T-helper 22 cell (primary cell): ENCODE measurements at places on chromosomes 12 and 14.

- DNase-seq = no peak
Observed at GRCh38 chr12:130920723-130921381, 32.9 kb upstream of the ADGRD1 start.

- peak; percentile 66 for DNase-seq
Observed at GRCh38 chr12:6336889-6337853, 4.7 kb downstream of the TNFRSF1A start.

- no peak for DNase-seq
Observed at GRCh38 chr14:97277711-97278110, 480.5 kb downstream of the VRK1 start.

DNA sequence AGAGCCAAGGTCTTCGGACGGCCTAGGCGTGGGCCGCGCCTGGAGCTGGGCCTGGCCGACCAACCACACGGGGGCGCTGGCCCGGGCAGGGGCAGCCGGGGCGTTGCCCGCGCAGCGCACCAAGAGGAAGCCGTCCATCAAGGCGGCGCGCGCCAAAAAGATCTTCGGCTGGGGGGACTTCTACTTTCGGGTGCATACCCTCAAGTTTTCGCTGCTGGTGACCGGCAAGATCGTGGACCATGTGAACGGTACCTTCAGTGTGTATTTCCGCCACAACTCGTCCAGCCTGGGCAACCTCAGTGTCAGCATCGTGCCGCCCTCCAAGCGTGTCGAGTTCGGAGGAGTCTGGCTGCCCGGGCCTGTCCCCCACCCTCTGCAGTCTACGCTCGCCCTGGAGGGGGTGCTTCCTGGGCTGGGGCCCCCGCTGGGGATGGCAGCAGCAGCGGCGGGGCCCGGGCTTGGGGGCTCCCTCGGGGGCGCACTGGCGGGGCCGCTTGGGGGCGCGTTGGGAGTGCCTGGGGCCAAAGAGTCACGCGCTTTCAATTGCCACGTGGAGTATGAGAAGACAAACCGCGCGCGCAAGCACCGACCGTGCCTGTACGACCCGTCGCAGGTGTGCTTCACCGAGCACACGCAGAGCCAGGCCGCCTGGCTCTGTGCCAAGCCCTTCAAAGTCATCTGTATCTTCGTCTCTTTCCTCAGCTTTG is 4.4 kb upstream of the SHMT2 start:
- DNase-seq = peak; percentile 25

DNA sequence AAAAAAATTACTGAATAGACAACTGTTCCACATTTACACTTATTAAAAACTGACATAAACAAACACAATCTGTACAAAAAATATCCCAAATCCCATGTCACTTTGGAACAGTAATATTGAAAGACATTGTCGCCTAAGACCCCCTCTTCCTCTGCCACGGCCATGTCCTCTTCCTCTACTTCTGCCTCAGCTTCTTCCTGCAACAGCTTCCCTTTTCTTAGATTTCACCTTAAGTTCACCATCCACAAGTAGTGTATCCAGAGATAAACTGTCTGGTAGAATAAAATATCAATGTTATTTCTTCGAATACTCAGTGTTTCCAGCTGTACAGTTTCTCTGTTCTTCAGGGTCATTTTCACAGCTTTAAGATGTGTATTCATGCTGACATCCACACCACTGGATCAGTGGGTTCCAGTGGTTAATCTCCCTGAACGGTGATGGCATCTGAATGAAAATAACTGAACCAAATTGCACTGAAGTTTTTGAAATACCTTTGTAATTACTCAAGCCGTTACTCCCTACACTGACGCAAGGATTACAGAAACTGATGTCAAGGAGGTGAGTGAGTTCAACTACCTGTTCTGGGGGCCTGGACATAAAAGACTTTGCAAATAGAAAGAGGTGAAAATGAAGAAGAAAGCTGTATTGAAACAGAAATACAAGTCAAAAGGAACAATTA is 208.5 kb downstream of the C12orf50 start:
- DNase-seq = no peak

DNA sequence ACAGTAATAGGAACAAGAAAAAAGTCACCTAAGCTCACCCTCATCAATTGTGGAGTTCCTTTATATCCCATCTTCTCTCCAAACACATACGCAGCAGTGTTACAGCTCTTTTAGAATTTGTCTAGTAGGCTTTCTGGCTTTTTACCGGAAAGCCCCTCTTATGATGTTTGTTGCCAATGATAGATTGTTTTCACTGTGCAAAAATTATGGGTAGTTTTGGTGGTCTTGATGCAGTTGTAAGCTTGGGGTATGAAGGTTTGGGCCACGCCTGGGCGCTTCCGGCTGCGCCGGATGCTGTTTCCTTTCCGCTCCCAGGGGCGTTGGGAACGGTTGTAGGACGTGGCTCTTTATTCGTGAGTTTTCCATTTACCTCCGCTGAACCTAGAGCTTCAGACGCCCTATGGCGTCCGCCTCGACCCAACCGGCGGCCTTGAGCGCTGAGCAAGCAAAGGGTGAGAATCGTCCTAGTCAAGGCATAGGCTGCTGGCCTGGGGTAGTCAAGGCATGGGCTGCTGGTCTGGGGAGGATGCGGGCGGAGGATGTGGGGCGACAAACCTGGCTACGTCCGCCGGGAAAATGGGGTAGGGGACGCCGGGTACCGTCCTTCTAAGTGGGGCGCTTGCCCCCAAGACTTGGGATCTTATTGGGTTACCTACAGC is at the start of the genes C12orf57 and RNU7-1:
TSS of gene C12orf57 (plus strand) at position 301 of the 659 bp plus-strand sequence. CDS start at position 401, 100 bp downstream.
TSS of gene RNU7-1 (plus strand) at position 95 of the 659 bp plus-strand sequence.
- DNase-seq = peak; percentile 56

- no peak for DNase-seq
Observed at GRCh38 chr14:95237958-95238340, 80.6 kb upstream of the DICER1 start.

DNA sequence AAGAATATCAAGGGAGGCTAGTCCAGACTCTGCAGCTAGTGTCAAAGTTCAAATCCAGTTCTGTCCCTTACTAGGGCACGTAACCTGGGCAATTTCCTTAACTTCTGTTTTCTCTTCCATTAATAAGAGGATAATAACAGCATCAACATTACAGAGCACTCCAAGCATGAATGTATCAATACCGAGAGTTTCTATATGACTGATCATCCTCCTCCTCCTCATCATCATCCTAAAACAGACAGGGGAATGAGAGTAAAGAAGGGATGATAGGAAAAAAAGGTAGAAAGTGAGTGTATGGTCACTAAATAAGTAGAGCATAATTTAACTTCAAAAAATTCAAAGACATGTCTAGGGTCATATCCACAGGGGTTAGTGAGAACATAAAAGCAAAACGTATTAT is 171.4 kb downstream of the NDUFA12 start:
- DNase-seq = no peak

- no peak for DNase-seq
Observed at GRCh38 chr12:58750484-58750883, 169.8 kb downstream of the LRIG3 start.

DNA sequence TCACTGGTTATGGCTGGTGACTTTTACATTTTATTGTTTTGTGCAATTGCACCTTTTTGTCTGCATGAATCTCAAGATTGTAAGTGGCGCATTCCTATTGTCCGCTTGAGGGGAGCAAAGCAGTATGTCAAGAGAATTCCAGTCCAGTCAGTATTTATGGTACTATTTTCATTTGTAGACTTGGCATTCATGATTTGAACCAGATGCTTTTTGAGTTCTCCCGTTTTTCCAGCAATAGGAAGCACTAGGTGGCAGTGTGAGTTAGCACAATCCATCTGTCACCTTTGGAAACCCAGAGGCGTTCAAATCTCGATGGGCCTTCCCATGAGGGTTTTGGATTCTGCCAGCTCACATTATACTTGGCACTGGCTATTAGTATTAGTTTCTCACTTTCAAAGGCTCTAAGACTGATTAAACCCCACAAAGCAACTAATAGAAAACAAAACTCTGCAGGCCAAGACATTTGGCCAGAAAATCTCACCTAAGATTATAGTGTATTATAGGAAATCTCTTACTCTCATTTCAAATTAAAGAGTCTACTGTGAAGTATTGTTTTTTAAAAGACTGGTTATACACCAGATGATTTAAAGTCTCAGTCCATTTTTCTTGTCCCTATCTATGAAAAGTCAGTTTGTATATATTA is 2.2 kb downstream of the DACT1 start:
- DNase-seq = no peak

DNA sequence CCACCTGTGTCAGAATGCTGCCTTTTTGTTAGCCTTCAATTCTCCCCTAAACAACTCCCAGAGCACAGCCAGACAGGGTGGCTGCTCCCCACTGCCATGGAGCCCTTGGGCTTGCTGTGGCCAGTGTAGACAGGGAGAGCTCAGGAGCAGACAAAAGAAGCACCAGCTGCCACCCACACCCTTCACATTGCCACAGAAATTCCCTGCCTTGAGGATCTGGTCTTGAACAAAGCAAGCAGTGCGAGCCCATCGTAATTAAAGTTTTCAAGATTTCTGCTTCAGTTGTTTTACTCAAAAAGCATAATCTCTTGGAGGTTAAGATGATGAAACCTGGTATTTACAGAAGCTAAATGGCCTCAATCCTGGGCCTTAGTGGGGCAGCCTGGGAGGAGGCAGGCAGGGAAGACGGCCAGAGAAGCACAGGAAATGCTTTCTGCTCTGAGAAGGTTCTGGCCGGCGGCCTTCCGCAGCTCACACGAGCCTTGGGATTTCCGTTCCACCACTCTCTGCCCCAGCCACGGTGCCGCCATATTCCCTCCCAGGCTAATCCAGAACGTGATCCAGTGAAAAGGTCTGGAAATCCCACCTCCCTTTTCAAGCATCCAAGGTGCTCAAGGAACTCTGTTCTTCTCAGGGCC is 535.2 kb downstream of the BCL11B start:
- DNase-seq = no peak

DNA sequence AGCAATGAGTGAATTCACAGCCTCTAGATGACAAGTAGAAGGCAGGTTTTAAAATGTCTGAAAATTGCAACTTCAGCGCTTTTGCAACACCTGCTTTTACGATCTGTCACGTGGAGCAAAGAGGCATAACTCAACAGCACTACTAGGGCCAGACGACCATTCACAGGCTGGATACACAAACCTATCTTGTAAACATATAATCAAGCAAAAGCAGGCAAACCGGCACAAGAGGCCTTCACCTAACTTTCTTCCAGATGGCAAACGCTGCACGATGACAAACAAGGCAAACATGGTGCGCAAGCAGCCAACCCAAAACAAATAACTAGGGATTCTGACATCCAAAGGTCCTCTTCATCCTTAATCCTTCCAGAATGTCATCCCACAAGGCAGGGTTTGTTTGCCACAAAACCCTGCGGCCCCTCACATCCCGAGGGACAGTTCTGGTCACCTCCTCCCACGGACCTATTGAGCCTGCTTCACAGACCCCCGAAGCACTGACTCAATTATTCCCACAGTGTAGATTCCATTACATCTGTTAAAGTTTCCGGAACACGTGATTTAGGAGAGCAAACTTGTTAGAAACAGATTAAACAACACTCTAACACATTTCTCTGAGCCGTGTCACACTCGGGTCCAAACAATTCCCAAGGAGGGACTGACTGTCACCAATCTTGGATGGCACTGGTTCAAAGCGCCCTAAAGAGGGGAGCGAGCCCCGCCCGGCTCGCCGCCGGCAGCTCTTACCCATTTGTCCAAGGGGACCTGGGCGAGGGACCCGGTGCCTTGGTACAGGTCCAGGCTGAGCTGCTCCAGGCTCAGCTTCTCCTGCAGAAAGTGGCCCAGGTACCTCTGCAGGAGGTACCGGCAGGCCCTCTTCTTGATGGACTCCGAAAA is 823 bp downstream of the ATG2B start:
- DNase-seq = peak; percentile 48

GRCh38 chr12:66047411-66048021 is 83.0 kb downstream of the LLPH start:
- DNase-seq = no peak

DNA sequence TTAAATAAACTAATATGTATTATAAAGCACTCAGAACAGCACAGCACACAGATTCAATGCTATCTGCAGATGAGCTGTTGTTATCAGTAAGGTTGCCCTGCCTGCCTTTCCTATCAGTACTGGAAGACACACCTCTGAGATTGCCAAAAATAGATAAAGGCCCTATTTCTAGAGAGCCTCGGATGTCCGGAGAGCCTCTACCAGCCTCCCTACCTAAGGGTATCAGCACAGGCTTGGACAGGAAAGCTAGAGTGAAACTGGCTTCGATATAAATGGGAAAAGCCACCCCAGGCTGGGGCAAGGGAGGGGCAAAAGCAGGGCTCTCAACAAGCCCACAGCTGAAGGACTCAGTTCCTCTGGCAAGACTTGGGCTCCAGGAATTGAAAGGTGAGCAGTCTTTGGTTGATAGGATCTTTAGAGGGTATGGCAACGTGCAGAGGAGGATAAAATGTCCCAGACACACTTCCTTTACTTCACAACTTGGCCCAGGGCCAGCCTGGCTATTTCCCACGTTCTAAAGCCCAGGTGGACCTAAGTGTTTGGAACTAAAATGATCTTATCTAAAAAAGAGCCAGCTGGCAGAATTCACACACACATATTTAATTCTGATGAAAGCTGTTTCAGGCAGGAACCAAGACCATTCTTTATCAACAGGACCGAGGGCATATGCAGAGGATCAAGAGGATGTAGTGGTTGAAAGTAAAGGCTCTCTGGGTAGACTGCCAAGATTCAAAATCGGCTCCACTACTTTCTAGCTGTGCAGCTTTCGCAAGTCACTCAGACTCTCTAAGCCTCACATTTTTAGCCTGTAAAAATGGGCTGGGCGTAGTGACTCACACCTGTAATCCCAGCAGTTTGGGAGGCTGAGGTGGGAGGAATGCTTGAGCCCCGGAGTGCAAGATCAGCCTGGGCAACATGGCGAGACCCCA is 37.8 kb upstream of the ITPR2 start:
- no peak for DNase-seq

GRCh38 chr12:132168311-132169031 is 24.2 kb downstream of the NOC4L start:
- DNase-seq = no peak

- DNase-seq = no peak
Observed at GRCh38 chr14:22836301-22837113, at the start of gene MMP14. Gene MMP14 (plus strand): TSS chr14:22836585. CDS start chr14:22836818, 233 bp downstream.

DNA sequence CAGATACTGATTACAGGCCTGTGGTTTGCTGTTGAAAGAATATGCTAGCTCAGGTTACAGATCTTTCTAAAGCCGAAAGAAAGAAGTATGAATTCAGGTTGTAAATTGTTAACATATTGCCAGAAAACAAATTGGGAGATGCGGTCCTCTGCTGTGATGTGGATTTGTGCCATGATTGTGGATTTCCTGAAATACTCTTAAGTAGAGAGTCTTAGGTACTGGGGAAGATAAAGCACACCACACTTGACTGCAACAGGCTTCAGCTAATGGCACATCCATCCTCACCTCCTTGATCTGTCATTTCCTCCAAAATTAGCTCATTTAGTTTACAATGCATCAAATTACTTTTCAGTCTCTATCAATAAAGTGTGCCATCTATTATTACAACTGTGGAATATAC is 279.2 kb downstream of the SYT1 start:
- no peak for DNase-seq

DNA sequence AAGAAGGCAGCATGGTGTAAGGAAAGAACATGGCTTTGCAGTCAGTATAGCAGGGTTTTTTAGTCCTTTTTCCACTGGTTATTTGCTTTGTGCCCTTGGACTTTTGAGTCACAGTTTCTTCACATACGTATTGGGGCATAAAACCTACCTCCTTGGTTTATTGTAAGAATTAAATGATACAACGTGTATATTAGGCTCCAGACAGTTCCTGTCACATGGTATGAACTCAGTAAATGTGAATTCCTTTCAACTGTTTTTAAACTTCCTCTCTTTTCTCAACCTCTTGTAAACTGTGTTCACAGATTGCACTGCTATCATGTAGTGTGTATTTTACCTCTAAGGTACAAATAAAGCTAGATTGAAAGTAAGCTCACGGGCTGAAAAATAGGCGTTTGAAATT is 29.5 kb downstream of the MSRB3 start:
- no peak for DNase-seq
